ENCODE measurements at places on chromosomes 12 and 14.

GRCh38 chr14:61179796-61180398 is 101.2 kb downstream of the TMEM30B start:
- DNase-seq: no peak

DNA sequence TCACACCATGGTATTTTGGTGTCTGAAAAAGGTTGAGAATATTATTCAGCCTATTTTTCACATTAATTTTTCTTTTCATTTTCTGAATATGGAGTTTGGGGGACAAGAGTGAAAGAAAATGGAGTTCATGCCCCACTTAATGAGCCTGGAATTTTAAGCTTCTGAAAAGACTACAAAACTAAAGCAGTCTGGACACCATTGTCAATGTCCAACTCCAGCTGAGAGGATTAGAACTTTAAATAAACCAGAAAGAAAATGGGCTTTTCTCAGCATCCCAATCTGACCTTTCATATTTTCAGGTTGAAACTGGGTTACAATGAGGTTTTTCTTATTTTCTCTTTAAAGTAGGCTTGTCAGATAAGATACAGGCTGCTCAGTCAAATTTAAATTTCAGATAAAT is 207.7 kb downstream of the SLC6A15 start:
- DNase-seq: no peak

GRCh38 chr12:7091660-7092228 is 501 bp downstream of the C1R start:
- no peak for DNase-seq

GRCh38 chr12:105273601-105274000 is 37.6 kb upstream of the APPL2 start:
- no peak for DNase-seq

GRCh38 chr12:62372134-62372533 is 94.5 kb upstream of the MON2 start:
- no peak for DNase-seq

DNA sequence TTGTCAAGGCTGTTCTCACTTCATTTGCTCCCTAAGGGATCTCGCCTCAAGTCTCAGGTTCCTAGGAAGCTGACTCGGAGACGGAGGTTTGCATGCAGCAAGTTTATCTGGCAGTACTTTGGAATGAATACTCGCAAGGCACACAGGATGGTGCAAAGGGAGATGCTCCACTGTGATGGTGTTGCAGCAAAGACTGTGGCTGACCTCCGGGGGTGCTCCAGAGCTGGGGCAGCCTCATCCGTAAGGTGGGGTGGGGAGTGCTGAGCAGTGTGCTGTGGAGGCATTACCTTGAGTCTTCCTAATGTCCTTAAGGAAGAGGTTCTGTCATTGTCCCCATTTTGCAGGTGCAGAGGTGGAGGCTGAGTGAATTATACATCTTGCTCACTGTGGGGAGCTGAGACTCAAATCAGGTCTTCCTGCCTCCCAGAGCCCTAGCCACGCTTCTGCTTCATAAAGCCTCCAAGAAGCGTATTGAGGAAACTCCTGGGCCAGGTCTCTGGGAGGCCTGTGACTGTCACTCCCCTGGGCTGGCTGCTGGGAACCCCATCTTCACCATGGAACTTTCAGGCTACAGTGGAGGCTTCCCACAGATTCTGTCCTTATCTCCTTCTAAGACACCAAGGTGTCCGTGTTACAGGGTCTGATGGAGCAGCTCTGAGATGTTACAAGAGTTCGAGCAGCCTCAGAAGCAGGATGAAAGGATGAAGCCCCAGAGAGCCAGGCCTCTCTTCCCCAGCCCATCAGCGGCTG is 39.5 kb downstream of the GALNT16 start:
- no peak for DNase-seq

GRCh38 chr14:24179961-24180796 is 8.3 kb downstream of the REC8 start:
- DNase-seq: no peak

GRCh38 chr14:104367866-104368750 is 211.5 kb upstream of the C14orf180 start:
- no peak for DNase-seq

DNA sequence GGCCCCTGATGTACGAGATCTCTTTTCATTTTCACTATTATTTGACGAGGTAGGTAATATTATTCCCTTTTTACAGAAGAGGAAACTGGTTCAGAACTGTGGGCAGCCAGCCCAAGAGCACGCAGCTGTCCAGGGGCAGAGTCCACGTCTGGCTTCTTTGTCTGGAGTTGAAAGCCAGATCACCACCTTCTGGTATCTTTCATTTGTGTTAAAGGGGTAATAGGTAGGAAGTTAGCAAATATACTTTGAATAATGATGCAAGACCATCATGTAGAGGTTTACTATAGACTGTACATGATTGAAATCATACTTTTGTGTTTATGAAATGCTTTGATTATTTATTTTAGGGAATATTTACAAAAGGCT is 144.1 kb upstream of the AMIGO2 start:
- no peak for DNase-seq

GRCh38 chr12:26853303-26854030 is 20.5 kb upstream of the ITPR2 start:
- peak; percentile 45 for DNase-seq

DNA sequence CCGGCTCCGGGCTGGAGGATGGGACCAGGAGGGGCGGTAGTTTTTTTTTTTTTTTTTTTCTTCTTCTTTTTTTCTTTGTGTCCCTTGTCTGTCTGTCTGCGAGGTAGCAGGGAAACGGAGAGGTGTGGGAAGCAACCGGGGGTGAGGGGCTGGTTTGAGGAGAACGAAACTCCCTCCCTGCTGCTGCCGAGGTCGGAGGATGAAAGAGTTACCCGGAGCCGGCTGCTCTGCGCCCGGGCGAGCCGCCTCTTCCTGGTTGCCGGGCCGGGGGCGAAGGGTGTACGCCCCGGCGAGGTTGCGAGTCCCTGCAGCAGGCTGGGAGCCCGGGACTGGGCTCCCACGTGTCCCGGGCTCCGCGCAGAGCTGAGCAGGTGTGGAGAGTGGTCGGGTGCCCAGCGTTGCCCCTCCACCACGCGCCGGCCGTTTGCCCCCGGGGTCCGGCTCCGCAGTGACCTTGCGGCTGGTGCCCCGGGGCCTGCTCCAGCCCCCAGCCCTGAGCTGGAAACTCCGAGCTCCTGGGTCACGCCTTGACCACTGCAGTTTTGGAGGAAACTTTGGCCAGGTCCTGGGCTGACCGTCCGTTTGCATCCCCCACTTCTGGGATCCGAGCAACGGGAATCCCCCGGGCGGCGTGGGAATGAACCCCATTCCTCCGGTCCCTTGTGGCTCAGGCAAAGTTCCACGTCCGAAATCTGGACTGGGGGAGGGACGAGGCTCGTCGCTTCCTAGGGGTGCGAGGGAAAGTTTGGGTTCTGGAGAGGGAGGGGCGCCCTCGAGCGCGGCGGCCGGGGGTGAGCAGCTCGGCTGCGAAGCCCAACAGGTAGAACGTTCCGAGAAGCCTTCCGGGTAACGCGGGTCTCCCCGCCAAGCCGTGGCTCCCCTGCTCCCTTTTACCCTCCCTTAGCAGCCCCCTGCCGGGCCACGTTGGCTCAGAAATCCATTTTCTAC is 1.3 kb downstream of the CHST11 start:
- no peak for DNase-seq

GRCh38 chr14:35480119-35480769 is 53.7 kb upstream of the INSM2 start:
- DNase-seq: no peak

DNA sequence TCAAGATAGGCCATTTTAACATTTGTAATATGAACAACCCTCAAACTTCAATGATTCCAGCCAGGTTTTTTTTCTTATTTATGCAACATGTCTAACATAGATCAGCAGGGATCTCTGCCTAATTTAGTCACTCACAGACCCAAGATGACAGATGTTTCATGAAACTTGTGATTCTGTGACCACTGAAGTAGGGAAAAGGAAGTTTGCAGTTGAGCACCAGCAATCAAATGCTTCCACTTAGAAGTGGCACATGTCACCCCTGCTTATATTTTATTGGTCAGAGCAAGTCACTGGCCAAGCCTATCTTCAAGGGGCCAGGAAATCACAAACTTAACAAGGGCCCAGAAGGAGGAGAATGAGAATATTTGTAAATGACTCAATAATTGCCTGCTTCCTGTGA is 150.6 kb downstream of the BCAT1 start:
- no peak for DNase-seq

GRCh38 chr14:75634848-75635247 is 25.8 kb downstream of the ERG28 start:
- DNase-seq: no peak

DNA sequence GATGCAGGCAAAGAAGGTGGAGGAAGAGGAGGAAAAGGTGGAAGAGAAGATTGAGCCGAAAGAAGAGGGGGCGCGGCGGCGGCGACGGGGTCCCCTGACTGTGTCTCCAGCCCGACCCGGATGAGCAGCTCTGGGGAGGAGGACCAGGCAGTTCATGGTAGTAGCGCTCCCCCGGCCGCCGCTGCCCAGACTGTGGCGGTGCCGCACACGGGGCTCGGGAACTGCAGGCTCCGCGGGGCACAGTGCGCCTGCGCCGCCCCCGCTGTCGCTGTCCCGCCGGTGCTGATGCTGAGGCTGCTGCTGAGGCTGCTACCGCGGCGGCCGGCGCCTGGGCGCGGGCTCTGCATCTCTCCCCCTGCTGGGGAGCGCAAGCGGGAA is at the start of gene KCNH5:
TSS of gene KCNH5 (minus strand) at position 225 of the 378 bp plus-strand sequence. CDS start 272 bp downstream, outside the sequence.
- no peak for DNase-seq

GRCh38 chr12:30691122-30691879 is 4.4 kb downstream of the IPO8 start:
- DNase-seq: no peak

DNA sequence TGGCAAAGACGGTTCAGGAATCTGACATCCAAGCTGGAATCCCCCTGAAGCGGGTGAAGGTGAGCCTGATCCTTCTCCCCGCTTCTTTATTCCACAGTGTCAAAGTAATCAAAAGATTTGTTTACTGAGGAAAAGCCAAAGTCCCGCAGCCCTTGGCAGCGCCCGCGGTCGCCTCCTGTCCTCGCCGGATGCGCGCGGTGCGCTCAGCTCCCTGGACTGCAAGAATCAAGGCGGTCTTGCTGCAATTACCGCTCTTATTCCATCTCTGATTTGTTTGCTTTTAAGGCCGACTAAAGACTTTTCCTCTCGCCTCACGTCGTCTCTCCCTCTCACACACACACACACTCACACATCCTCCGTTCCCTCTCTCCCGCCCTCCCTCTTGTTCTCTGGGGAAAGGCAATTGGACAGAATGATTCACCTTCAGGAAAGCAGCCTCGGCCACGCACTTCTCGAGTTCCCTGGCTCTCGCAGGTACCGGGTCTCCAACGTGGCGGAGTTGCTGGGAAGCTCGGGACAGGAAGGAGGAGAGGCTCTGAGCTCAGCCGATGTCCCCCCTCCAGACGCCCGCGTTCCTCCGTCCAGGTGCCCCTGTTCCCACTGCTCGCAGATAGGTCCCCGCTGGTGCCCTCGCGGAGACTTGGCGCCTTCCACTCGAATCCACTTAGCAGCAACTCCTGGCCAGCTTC is 68.6 kb upstream of the USP15 start:
- DNase-seq: no peak

GRCh38 chr12:2284321-2284813 is 231.6 kb downstream of the CACNA1C start:
- no peak for DNase-seq

- DNase-seq: no peak
Observed at GRCh38 chr14:79534703-79535353, 676.5 kb downstream of the DIO2 start.

DNA sequence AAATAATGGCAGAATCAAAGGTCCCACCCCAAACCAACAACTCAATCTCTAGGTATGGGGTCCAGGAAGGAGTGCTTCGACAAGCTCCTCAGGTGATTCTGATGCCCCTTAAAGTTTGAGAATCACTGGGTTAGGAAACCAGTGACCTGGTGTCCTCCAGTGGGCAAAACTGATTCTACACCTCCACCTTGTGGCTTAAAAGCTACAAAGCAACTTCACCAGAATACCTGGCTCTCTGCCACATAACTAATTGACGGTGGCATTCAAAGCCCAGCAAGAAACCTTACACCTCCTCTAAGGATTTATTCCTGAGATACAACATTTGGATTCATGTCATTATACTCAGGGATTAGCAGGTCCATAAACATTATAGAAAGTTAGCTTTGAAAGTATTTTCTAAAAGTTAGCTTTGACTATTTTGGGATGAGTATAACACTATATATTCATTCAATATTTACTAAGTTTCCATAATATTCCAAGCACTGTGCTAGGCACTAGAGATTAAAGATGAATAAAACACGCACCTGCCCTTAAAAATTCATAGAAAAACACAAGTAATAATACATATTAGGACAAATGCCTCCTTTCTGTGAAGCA is 45.4 kb downstream of the DCAF5 start:
- DNase-seq: no peak

GRCh38 chr12:90067791-90068190 is 359.2 kb upstream of the ATP2B1 start:
- DNase-seq: no peak

DNA sequence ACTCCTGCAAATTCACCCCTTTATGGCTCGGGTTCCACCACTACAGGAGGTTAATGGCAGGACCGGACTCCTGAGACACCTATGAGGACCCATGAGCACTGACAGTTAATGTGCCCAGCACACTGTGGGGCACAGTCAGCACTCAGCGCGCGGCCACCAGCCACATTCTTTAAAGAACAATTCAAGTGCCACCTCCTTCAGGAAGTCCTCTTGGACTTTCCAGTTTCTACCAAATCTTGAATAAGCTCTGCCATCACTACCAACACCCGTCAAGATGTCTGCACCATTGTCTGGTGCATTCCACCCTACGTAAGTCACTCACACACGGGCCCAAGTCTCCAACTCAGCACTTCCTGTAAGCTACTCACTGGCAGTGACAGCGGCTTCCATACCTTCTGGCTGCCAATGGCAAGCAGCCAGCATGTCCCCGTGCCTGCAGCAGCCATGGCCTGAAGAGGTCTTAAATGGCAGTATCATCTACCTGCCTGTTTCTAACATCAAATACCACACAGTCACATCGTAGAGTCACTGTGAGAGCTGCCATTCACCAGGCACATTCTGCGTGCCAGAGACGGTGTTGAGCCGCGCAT is 48.5 kb downstream of the CDC42BPB start:
- no peak for DNase-seq
